Right cardiac atrium (tissue), 5 donors: ENCODE measurements at places on chromosomes 5 and 9. TPM values are rescaled to one million over a fixed set of nuclear protein-coding genes. Genes with fewer than 3 reads are reported as not detected.

GRCh38 chr9:89527084-89527483 is 29.2 kb upstream of the SEMA4D start:
- peak; percentile 73 for DNase-seq

DNA sequence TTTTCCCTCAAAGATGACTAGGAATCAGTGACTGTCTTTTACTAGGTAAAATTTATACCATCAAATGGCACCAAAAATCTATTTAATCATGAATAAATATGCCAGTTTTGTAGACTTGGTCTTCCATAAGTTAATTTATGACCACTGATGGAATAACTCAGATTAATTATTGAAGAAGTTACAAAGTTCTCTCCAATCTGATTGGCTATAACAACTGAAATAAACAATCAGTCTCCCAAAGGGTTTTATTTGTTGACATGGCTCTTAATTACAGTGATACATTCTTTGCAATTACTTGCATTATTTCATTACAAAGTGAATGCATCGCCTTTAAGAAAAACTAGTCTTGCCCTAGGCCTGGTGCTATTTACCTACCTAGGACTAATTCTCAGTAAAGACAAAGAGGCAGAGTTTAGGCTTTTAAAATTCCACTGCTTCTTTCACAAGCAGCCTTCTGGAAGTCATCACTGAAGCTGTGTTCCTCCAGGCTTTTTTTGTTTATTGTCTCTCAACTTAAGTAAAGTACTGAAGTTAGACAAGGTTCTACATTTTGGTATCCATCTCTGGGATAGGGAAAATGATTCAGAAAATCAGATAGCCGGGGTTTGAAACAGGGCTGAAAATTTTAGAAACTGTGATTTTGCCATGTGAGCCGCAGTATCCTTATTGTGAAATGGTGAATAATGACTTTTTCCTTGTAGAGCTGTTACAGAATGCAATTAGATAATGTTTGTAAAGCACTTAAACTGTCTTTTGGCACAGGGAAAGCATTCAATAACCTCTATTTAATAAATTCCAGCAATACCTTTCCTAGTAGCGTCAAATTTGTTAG is 2.5 kb downstream of the STOM start:
- no peak for DNase-seq

DNA sequence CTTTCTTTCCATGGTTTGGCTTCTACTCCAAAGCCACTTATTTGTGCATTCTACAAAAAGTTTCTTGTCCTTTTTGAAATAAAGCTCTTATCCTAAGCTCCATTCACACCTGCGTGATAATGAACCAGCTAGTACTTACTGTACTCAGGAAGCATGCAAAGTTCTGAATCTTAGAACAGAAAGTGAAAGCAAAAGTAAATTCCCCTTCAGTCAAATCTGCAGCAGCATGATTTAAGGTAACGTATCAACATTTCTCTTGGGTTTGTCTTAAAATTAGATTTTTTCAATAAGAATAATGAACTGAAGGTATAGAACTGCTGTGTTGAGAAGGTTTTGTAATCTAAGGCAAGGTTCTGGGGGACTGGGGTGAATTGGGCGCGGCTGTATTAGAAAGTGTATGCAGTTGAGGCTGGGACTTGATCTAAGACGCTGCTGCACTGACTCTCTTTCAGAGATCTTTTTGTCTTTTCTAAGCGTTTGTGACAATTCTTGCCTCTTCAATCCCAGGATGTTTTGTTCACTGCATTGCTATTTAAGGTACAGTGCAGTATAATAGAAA is at the start of gene ERAP2:
TSS of gene ERAP2 (plus strand) at position 209 of the 559 bp plus-strand sequence. CDS start 3,186 bp downstream, outside the sequence.
- no peak for DNase-seq

DNA sequence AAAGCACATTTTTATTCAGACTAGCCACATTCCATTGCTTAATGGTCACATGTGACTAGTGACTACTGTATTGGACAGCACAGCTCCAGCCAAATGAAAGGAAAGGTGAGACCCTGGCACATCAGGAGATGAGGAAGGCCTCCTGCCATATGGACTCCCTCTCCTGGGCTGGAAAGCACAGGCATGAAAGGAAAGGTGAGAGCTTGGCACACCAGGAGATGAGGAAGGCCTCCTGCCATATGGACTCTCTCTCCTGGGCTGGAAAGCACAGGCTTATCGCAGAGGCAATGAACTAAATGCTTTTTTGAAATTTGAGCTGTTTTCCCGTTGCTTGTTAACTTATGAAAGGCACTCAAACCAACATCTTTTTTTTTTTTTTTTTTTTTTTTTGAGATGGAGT is 144.8 kb upstream of the SLC12A2 start:
- DNase-seq: no peak

DNA sequence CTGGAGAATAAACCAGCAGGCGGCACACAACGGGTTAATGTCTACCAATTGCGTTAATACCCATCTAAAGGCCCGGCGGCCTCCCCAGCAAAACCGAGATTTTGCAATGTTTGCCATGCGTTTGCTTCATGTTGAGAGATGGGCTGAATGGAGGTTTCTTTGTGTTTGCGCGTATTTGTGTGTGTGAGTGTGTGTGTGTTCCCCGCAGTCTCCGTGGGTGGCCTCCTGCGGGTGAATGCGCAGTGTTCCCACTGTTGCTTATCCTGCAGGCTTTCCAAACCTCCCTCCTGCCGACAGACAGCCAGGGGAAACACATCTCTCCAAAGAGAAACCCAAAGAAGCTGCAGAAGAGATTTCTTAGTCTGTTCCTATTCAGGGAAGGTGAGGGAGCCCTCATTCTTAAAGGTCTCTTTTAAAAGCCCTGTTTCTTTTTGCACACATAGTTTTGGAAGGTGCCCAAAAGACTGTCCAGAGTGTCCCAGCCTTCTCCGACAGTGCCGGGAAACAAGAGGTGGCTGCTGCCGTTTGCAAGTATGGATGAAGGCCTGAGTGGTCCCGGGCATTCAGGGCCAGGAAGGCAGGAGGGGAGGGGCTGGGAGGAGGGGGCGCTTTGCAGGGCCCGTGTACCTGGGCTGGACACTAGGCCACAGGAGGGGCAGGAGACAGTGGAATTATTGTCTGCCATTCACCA is 103.8 kb upstream of the ERCC6L2 start:
- peak; percentile 24 for DNase-seq

Gene TMEM252
- total RNA-seq: not detected

GRCh38 chr9:22204240-22204639 is 195.1 kb upstream of the CDKN2B start:
- DNase-seq: no peak

- no peak for DNase-seq
Measured at GRCh38 chr5:158413122-158413680, 554.3 kb upstream of the CLINT1 start.

- DNase-seq: no peak
Measured at GRCh38 chr5:123448017-123448617, 24.9 kb upstream of the CEP120 start.
